A549 (cell line): ENCODE measurements at places on chromosomes 2 and 18.

- no peak for DNase-seq
Measured at GRCh38 chr2:225768741-225769140, 369.2 kb downstream of the NYAP2 start.

- no peak for DNase-seq
Measured at GRCh38 chr2:190506666-190507065, 27.9 kb downstream of the NEMP2 start.

GRCh38 chr2:240929364-240930095 is 23.4 kb downstream of the CROCC2 start:
- no peak for DNase-seq

- peak; percentile 81 for DNase-seq
Measured at GRCh38 chr2:240021488-240022104, 3.5 kb downstream of the NDUFA10 start.

DNA sequence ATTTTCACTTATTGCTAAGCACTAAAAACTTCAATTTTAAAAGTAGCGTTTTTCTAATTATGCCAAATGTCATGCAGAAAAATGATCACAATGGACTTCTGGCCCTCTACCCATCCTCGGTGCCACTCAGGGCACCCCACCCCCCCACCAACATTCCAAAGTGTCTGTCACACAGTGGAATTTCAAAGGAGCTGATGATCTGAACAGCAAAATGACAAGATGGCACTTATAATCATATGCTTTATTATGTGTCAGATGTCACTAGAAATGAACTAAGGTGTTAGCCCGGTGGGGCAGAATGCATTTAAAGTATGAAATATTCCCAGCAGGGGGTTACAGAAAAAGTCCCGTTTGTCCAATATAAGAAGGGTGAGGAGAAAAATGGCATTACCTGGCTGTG is 360.7 kb upstream of the RAB12 start:
- no peak for DNase-seq

GRCh38 chr2:84427235-84428138 is 31.6 kb downstream of the SUCLG1 start:
- DNase-seq = no peak

DNA sequence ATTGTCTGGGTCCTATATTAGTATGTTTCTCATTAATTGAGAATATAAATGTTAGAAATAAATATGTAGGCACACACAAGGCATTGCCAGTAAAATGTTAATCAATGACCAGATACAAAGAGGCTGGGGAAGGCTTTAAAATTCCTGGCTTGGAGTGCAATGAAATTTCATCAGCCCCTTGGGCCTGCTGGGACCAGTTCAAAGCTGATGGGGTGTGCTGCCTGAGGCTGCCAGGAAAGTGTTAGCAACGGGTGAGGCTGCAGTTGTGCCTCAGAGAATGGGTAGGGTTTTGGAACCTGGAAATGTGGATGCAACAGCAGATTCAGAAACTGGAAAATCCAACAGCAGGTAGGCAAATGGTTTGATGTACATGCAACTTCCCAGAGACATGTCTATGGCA is 68.9 kb downstream of the DIPK1C start:
- no peak for DNase-seq

- DNase-seq = no peak
Measured at GRCh38 chr2:149561309-149561926, 26.2 kb downstream of the MMADHC start.

DNA sequence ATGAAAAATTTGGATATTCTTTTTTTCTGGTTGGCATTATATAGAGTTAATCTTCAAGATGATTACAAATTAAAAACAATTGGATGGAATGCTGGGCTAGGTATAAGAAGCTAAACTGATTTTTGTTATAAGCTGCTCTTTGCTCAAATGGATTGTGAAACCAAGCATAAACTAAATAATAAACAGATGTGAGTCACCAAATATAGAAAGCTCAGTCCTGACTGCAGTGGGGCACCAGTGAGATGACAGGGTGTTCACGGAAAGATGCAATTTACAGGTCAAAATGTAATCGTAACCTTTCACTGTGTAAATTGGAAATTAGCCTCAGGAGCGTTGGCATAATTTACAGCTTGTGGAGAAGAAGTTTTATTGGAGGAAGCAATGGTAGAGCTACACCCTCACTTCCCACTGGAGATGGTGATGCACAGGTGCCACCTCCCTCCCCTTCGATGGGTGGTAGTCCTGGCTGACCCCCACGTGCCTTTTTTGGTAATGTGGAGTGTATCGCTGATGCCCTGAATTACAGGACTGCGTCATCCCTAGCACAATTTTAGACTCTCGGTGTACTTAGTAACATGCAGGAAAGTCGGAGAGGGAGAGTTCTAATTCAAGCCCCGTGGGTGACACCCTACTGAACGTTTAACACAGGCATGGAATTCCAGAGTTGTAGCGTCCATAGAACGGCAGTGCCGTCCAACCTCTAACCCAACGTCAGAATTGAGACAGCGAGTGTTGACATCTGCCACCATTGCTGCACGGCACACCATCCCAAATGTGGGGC is 73.9 kb upstream of the NFATC1 start:
- no peak for DNase-seq

- DNase-seq = peak; percentile 82
Measured at GRCh38 chr18:74249181-74249968, 42.4 kb downstream of the CYB5A start.

DNA sequence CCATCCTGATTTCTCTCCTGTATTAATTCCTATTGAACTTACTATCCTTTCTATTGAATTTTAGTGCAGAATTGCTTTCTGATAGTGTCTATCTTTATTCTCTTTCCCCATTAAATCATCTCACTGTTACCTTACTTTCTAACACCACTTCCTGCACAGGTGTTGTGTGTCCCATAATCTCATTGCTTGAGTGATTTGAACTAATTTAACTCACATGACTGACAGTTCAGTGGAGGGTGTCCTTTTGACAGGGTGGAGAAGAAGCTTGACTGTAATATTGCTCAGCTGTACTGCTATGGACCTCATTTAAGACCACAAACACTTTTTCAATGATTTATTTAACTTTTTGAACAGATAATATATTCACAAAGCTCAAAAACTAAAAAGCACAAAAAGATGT is 211.8 kb downstream of the NRXN1 start:
- DNase-seq = no peak

- no peak for DNase-seq
Measured at GRCh38 chr18:59656373-59656887, 40.8 kb downstream of the CCBE1 start.

DNA sequence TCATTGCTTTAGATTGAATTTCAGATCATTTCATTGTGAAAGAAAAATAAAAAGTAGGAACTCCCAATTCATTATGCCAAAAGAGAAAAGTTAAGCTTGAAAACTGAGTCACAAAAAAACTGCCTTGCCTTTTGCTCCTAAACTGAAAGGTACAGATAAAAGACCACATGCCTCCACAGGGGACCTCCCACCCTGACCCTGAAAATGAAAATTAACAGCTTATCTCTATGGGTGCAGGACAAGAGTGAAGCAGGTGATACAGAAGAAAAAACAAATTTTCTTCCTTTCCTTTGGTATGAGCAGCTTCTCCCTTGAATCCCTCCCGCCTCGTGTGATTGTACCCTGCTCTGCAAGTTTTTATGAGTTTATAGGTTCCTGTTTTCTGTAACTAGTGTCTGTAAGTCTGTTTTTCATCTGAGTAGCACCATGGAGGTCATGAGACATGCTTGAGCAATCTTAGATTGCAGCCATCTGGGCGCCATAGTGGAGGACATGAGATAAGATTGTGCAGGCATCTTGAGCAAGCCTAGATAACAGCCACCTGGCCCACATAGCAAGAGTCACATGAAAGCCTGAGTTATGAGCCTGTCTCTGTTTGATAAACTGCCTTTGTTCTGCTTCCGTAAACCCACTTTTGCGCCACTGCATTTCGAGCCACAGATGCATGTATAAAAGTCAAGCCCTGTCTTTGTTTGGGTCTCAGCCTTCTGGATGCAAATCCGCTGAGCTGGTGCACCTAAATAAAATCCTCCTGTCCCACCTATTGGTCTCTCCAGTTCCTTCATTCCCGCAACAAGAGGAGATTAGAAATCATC is 56.2 kb upstream of the DYNC1I2 start:
- peak; percentile 40 for DNase-seq

DNA sequence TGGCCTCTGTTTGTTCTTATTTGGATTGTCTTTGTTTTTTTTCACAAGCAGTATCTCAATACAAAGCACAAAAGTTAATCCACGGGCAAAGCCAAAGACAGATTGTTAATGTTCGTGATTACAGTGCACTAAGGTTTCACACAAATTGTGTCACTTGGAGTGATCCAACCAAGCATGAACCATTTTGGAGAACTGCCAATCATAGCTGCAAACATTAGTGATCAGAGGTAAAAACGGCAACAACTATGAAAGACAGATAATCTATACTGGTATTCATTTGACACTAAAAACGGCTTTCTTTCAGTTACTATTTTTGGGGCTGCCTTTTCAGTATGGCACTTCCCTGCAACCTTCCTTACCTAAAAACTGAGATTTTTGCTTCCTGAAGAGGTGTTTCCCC is 213.1 kb upstream of the GULP1 start:
- DNase-seq = no peak

DNA sequence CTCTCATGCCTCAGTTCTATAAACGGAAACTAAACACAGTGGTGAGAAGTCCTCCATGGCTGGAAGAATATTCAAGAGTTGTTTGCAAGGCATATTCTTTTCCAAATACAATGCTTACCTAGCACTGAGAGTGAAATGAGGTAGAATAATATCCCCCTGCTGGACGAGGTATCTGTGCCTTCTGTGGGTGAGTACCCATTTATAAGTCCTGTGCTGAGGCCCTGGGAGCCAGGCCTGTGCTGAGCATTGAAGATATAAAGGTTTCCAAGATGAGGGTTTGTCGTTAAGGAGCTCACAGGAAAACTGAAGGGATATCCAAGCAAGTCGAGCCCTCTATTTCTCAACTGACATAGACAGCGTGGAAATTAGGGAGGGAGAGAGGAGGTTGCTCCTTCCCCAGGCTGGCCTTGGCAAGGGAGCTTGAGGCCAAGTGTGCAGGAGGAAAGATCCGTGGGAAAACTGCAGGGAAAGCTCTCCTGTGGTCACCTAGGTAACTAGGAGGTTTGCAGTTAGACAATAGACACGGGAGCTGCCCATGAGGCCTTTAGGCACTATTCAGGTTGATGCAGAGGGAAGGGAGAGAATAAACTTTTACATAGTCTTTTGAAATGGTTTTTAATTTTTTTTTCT is 17.6 kb downstream of the PTPRM start:
- DNase-seq = no peak

DNA sequence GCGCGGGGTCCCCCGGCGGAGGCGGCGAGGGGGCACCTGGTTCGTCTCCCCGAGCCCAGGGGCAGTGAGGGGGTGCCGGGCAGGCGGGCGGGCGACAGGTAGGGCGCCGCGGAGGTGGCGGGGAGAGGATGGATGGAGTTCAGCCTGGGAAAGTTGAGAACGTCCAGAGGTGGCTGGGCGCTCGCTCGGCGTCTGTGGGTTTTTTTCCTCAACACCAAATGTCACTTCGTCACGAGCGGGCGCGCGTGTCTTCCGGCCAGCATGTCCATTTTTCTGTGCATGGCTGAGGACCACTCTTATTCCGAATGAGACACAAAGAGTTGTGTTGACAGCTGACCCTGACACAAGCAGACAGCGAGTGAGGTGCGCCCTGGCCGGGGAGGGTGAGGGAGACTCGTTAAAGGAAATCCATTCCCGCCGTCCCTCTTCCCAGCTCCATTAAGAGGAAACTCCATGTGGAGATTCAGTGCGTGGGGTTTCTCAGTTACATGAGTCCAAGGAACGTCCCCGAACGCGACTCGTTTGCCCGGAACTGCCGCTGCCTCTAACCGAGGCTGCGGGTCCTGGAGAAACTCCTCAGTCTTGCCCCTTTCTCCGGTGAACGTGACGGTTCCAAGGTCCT is 859 bp downstream of the GREB1L start:
- DNase-seq = peak; percentile 7

- DNase-seq = no peak
Measured at GRCh38 chr2:96809951-96810782, 5.9 kb upstream of the CNNM3 start.

- DNase-seq = peak; percentile 14
Measured at GRCh38 chr2:150548527-150548926, 61.1 kb upstream of the RND3 start.

DNA sequence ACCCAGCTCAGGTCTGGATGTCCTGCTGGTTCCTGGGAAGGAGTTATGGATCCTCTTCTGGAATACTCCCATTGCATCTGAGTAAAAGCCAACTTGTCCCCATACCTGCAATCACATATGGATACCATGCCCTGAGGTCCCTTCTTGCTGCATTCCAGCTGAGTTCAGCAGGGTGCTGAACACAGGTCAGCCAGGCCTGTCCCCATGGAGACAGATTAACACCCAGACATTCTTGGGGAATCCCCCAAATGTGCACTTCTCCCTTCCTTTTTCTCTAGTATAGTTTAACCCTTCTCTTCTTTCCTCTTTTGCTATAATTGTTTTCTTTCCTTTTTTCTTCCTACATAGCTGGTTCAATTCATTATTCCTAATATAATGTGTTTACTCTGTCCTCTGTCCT is 799.6 kb upstream of the HS6ST1 start:
- DNase-seq = no peak

DNA sequence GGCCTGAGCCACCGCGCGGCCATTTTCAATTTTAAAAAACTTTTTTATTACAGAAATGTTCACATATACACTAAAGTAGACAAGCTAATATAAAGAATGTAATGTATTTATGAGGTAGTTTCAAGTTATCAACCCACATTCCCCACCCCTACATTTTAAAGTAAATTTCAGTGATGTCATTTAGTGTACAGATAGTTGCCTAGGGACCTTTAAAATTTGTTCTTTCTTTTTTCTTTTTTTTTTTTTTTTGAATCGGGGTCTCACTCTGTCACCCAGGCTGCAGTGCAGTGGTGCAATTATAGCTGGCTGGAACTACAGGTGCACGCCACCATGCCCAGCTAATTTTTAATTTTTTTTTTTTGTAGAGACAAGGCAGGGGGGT is 2.6 kb upstream of the LIMS1 start:
- no peak for DNase-seq

GRCh38 chr2:172098650-172099471 is 3.8 kb downstream of the DLX2 start:
- DNase-seq = peak; percentile 77

GRCh38 chr2:228917220-228917619 is 353.9 kb downstream of the PID1 start:
- DNase-seq = no peak

GRCh38 chr2:190904640-190905261 is 24.1 kb downstream of the GLS start:
- no peak for DNase-seq

- DNase-seq = no peak
Measured at GRCh38 chr2:142707318-142707717, 170.1 kb upstream of the KYNU start.

GRCh38 chr2:14563324-14563723 is 69.2 kb upstream of the LRATD1 start:
- DNase-seq = no peak

GRCh38 chr2:171480908-171481307 is 41.4 kb upstream of the CYBRD1 start:
- DNase-seq = no peak

- DNase-seq = no peak
Measured at GRCh38 chr2:224025874-224026273, 13.2 kb downstream of the SERPINE2 start.

GRCh38 chr18:57954935-57955334 is 89.1 kb upstream of the NEDD4L start:
- DNase-seq = no peak
